ENCODE measurements at places on chromosomes 2 and 18.

- DNase-seq: no peak
These were observed 107.6 kb downstream of the NRP2 start for GRCh38 chr2:205789906-205790305.

- DNase-seq: no peak
These were observed 58.1 kb downstream of the SKA1 start for GRCh38 chr18:50432915-50433314.

DNA sequence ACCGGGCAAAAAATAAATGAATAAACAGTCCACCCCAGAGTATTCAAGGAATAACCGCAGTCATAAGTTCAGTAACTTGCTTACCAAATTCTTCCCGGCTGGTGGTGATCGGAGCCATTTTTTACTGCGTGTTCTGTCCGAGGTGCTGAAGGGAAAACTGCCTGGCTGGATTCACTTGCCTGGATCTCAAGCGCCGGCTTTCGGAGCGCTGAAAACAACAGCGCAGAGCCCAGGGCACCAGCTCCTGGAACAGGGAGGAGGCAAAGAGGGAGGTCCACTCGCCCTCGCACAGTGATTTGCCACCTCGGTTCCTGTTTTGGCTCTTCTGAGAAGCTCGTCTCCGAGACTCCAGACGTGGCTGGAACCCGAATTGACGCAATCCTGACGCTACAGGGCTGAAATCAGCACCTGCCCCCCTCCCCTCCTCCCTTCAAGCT, at the start of gene SYT4:
Gene SYT4, minus strand, starts transcription at position 327 of the 437 bp plus-strand sequence. Its CDS starts 209 bp downstream, at position 118.
- no peak for DNase-seq

DNA sequence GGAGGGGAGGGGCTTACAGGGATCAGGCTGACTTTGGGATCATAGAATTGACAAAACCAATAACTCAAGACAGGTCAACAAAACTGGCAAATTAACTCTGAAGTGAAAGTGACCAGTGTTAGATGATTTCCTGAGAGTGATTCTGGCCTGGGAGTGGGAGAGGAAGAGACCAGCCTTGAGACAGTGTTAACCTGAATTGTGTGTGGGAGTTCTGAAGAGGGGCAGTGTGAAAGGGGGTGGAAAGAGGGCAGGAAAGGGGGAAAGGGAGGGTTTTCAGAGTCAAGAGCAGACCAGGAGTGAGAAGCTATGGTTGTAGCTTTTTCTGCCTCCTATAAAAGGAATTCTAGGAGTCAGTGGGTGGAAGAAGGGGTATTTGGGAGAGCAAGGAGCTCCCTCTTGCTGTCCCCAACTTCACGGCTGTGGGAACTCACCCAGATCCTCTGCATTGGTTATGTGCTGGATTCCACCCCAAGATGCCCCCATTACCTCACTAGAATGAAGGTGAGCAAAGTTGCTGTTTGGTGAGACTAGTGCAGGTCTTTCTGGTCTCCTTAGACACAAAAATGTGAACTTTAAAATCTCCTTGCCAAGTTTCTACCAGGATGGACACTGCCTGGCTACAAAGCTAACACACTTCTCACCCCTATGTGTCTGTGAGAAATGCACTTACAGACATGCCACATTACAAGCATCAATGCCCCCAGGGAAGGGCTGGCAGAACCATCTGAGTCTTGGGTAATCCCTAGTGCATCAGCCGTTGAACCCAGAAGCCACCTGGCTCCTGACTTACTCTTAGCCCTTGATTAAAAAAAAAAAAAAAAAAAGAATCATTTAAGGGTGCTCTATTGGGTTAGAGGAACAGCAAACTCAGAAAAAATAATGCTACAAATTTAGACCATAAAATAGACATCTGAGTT, 61.6 kb downstream of the BMP10 start:
- DNase-seq: no peak

DNA sequence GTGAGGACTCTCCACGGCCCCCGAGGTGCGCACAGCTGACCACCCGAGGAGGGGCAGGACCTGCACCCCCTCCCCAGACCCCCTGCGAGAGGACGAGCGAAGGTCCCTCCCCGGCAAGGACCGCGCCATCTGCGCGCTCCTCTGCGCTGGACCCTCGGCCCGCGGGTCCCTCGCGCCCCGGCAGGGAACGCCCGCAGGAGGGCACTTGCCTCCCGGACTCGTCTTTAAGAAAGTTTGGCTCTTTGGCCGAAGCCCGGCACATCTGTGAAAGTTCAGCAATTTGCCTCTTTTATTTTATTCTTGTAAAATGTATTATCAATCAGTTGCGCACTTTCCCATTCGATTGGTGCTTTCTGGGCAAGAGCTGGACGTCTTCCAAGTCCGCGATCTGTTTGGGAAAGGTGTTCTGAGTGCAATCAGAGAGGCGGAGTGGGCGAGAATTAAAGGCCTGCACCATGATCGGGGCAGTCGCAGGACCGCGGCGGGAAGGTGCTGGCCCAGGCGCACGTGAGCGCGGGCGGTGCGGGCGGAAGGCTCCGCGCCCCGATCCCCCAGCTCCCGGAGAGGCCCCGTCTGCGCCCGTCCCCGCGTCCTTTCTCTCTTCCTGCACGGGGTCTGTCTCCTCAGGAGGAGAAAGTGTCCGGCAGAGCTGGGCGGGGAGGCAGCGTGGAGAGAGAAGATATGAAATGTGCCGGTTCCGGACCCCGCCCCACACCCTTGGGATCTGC, 1.6 kb upstream of the ALKAL2 start:
- DNase-seq: no peak
